CD4-positive, alpha-beta T cell treated with Interleukin-2 at 100 ng/mL for 4 hours (primary cell): ENCODE measurements at places on chromosomes 1 and 21.
A peak's percentile ranks its signal among the peaks of the same experiment; 100 is the strongest.

DNA sequence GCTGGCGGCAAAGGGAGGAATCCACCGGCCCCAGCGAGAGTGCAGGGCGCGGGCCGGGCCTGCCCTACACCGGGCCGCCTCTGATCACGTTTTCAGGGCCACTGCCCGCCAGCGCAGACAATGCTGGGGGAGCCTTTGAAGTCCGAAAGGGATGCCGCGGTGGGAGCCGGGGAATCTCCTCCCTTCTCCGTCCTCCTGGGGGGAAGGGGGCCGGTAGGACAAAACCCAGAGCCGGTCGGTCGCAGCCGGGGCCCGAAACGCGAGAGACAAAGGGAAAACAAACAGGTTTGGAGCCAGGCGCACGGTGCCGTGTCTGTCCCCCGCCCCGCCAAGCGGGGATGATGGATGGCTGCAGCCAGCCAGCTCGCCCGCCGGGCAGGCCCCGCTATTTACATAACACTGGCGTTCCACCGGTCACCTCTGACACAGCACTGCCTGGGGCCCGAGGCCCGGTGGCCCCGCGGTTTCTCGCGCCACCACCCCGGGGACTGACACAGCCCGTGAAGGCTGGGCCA, 92.0 kb downstream of the CASZ1 start:
- DNase-seq = no peak

- DNase-seq = no peak
Observed at GRCh38 chr1:55833529-55834091, 618.4 kb upstream of the USP24 start.

DNA sequence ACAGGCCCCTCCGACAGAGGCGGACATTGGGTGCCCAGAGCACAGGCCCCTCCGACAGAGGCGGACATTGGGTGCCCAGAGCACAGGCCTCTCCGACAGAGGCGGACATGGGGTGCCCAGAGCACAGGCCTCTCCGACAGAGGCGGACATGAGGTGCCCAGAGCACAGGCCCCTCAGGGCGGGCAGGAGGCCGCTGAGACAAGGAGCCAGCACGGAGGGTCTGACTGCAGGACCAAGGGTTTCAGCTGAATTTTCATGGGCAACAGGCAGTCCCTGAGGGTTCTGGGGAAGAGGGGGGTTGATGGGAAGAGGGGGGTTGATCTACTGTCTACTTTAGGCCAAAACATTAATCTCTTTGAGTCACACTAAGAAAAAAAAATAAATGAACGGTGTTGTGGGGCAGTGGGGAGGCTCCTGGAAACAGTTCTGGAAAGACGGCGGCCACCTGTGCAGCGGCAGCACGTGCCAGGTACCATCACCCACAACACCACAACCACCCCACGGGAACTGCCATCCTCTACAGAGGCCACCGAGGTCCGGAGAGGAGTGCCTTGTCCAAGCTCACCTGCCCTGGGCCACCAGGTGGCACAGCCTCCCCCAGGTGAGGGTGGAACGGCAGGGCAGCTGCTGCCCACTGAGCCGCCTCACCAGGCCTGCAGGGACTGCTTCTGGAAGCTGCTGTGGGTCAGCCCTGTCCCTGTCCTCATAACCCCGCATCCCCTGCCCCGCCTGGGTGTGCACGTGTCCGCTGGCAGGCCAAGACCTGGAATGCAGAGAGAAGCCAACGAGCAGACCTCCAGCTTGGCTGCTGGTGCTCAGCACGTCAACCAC, 20.5 kb downstream of the PRDM15 start:
- no peak for DNase-seq

DNA sequence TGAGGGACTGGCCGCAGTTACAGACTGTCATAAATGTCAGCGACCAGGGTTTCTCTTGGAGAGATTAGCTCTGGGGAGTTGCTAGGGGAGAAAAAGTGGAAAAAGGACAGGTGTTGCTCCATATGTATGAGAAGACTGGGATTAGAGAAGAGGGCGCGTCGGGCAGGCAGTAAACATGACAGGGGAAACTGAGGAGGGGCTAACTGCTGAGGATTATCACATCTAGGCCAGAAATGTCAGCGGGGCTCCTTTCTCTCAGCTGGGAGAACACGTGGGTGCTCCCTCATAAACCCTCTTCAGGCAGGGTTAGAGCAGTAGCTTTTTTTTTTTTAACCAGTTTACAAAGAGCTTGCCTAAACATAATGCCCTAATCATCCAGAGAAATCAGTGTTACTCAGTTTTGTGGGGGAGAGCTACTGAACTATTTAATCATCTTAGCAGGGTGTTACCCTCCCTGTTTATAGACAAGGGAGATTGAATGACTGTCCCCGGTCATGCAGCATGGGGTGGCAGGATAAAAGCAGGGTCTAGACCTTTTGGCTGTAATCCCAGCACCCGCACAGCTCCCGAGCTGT, 35.2 kb downstream of the ELAPOR1 start:
- no peak for DNase-seq

DNA sequence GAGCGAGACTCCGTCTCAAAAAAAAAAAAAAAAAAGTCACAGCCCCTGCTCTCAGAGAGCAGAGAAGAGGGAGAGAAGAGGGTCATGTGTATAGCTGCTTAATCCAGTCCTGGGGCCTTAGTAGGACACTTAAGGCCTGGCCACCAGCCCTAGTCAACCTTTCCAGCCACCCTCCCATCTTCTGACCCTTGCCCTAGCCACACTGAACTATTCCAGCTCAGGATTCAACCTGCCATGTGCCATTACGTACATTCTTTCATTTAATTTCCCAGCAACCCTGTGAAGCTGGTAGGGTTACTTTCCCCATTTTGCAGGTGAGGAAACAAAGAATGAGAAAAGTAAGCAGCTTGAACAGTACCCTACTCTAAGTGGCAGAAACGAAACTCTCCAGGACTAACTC, 9.0 kb downstream of the FOXO6 start:
- DNase-seq = no peak

DNA sequence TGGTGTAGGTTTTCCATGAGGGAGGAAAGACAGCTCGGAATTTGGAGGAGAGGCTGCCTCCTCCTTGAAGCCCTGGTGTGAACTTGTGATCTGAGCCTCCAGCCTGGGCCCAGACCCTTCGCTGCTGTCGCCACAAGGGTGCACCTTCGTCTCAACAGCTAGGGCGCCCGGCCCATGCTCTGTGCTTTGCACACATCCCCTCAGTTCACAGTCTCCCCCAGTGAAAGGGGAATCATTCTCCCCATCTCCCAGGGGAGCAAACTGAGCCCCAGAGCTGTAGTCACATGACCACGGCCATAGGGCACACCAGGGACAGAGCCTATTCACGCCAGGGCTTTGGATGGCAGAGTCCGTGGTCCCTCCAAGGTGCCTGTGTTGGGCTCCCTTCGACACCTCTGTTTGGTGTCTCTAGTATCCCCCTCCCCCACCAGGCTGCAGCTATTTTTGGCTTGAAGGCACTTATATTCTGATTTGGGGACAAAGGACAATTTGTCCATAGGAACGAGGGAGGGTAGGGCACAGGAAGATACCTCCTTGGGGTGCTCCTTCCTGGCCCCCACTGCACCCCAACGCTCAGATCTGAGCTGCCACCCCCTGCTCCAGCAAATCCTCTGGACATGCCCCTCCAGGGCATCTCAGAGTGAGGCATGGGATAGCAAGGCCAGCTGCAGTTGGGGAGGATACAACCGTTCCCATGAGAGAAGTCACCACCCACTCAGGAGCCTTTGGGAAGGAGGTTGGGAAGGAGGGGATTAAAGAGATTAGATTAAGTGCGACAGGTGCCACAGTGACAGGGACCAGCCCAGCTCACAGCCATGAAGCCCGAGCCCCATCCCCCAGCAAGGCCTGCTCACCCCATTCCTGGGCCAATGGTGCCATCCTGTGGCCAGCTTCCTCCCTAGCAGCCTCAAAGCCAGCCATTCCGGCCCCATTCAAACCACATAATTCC, 15.7 kb downstream of the MATN1 start:
- DNase-seq = peak; percentile 45

DNA sequence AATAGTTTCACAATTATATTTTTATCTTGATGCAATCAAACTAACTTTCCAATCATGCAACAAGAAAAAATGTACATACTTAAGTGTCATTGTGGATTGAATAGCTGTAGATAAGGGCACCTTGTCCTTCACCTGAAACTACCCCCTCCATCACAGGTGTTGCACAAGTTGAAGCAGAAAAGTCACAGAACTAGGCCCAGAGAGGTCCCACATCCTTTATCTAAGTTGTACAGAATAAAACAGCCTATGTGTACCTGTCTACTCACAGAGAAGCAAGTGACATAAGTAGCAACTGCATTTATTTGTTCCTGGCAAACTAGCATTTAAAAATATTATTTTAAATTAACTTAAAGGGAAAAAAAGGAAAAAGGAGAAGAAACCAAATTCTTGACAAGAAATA, 256.8 kb downstream of the FAF1 start:
- DNase-seq = no peak

GRCh38 chr21:25170681-25171080, 436.6 kb downstream of the MRPL39 start:
- no peak for DNase-seq
